ENCODE measurements at places on chromosomes 1 and 21.

- no peak for ATAC-seq
These were observed 90.8 kb upstream of the TNFSF4 start for GRCh38 chr1:173297798-173298391.

DNA sequence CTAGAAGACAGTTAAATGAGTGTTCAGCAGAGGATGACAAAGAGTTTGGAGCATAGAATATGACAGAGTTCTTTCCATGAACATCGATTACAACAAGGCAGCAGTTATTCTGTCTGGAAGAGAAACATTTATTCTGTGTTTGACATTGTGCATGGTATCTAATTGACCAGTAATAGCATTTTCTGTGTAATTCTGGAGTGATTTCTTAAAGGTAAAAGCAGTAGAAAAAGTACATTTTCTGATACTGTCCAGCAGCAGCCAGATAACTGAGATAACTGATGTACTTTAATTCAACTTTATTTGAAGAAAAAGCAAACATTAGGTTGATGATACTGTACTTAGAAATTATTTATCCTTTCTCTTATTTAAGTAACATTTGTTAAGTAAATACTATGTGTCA is 497.1 kb downstream of the AGBL4 start:
- ATAC-seq = no peak

- no peak for ATAC-seq
These were observed 94.1 kb downstream of the CNIH3 start for GRCh38 chr1:224710196-224710595.

- no peak for ATAC-seq
These were observed 25.9 kb downstream of the GREM2 start for GRCh38 chr1:240586006-240586405.

DNA sequence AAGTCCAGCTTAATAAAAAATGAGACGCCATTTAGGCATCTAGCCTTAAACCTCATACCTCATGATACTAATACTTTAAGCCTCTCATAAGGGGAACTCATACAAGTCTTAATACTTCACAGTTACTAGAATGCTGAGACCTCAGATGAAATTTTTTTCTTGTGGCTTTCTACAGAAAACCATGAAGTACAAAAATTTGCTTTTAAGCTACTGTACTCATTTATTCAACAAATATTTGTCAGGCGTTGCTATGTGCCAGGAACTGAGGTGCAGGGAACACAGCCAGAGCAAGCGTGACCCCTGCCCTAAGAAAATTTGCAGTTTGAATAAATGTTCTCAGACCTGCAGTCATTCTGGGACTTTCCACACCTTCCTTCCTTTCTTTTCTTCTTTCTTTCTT is 150.6 kb downstream of the MRPL39 start:
- ATAC-seq = no peak

DNA sequence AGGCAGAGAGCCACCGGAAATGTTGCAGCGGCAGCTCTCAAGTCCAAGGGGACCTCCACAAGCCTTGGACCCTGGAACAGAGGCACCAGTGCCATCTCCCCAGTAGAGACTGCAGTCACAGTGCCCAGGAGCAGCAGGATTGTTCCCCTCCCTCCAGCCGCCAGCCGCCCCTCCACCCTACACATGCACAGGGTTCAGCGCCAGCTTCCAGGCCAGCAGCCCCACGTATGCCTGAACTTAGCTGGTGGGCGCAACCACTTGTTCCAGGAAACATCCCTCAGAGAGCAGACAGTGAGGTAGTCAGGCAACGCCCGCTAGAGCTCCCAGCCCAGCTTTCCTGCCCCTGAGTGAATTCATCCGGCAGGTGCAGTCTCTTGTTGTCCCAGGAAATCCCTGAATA is 1098.1 kb upstream of the NCAM2 start:
- no peak for ATAC-seq

DNA sequence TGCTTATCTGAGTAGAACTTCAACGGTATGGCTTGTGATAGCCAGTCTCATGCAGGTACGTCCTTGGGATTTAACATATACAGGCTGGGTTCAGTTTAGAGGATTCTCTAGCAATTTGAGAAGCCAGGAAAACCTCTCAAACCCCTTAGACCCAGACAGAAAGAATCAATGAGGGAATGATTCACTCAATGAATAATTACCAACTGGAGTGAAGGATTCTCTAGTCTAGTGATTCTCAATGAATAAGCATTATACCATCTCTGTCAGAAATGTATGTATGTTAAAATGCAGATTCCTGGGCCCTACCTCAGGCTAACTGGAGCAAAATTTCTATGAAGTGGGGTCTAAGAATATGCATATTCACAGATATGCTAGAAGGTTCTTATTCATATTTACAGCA is 54.5 kb upstream of the APP start:
- ATAC-seq = no peak

GRCh38 chr1:209012443-209013196 is 570.9 kb upstream of the CAMK1G start:
- ATAC-seq = peak; percentile 95

GRCh38 chr1:10724948-10725847 is 71.2 kb downstream of the CASZ1 start:
- ATAC-seq = no peak

DNA sequence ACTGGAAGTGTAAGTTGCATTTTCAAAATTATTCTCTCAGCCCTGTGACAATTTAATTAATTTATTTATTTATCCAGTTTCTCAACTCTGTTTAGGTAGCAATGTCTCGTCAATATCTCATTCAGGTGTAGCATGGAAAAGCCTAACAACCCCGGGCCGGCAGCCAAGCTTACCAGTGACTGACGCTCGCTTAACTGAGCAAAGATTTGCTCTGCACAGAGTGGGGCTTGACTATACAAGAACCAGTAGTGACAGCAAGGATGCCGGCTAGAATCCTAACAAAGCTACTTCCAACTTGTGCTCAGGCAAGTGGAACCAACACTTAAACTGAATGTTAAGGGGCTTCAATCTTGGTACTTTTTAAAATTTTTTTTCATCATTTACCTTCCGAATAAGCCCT is 80.9 kb upstream of the ESRRG start:
- no peak for ATAC-seq

DNA sequence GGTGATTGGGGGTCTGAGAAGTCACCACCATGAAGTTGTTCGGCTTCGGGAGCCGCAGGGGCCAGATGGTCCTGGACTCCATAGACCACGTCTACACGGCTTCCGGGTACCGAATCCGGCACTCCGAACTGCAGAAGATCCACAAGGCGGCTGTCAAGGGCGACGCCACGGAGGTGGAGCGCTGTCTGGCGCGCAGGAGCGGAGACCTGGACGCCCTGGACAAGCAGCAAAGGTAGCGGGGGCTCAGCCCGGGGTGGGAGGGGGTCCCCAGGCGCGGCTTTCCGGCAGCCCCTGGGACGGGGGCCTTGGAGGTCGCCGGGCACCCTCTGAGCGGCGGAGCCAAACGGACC is 146.5 kb downstream of the LIPI start:
- ATAC-seq = no peak

All from esophagus mucosa (tissue), 1 donor.